Activated CD4-positive, alpha-beta T cell treated with anti-CD3 and anti-CD28 coated beads for 4 hours (primary cell): ENCODE measurements at places on chromosomes 12 and 14.

GRCh38 chr12:104486363-104486750 lies 29.6 kb downstream of the CHST11 start:
- no peak for DNase-seq

DNA sequence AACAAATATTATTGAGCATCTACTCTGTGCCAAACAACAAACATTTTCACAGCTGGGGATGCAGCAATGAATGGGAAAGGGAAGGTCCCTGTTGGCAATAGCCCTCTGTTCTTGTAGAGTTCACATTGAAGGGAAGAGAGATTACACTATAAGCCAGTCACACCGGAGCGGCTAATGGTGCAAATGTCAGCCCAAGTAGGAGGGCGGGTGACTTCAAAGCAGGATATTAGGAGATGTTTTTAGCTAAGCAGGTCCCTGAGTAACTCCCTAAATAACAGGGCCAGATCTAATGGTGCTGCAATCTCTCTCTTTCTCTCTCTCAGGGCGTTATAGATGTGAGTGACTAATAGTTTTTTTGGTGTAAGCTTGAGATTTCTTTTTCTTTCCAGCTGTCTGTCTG lies 30.7 kb downstream of the FLVCR2 start:
- DNase-seq = no peak

- DNase-seq = no peak
Measured at GRCh38 chr14:51516706-51517395, 134.9 kb upstream of the FRMD6 start.

DNA sequence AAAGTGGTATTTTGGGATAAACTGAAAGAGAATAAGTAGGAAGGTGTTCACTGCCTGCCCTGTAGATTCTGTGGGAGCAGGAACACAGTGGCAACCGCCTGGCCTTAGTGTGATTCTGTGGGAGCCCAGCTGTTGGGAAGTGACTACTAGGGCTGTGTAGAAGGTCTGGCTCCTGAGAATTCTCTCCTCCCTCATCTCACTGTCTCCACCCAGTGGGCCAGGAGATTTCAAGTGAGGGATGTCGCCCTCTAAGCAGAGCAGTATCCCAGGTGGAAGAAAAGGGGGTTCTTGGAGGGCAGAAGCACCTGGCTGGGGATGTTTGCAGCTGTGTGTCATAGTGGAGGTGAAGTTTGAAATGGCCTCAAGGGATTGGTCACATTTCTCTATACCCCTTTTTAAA lies 113.7 kb downstream of the TBC1D30 start:
- DNase-seq = no peak

DNA sequence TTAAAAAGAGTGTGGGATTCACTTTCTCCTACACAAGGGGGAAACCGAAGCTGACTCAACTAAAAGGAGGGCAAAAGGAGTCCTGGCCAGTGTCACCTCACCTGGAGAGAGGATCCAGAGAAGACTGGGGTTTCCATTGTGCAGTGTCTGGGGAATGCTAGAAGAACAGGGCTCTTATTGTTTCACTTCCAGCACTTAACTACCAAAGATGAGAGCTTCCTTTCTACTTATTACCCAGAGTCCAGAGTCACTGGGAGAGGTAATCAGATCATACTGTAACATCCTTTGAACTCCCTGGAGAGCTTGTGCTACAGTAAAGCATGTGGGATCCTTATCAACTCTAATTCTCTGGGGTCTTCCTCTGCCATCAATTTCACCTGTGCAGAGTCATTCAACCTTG lies 148.4 kb upstream of the BCL2L14 start:
- DNase-seq = no peak

DNA sequence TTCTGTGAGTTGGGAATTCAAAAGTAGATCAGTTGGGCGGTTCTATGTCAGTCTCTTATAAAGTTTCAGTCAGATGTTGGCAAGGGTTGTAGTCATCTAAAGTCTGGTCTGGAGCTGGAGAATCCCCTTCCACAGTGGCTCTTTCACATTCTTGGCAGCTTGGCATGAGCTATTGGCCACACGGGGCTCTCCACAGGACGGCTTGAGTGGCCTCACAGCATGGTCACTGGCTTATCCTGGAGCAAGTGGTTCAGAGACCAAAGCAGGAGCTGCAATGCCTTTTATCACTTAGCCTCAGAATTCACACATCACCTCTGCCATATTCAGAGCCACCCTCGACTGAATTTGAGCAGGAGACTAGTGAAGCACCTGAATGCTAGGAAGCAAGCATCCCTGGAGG lies 7.1 kb upstream of the KICS2 start:
- no peak for DNase-seq

- DNase-seq = no peak
Measured at GRCh38 chr12:128613837-128614590, 209.7 kb downstream of the SLC15A4 start.

- DNase-seq = no peak
Measured at GRCh38 chr12:105261010-105261409, 25.0 kb upstream of the APPL2 start.

DNA sequence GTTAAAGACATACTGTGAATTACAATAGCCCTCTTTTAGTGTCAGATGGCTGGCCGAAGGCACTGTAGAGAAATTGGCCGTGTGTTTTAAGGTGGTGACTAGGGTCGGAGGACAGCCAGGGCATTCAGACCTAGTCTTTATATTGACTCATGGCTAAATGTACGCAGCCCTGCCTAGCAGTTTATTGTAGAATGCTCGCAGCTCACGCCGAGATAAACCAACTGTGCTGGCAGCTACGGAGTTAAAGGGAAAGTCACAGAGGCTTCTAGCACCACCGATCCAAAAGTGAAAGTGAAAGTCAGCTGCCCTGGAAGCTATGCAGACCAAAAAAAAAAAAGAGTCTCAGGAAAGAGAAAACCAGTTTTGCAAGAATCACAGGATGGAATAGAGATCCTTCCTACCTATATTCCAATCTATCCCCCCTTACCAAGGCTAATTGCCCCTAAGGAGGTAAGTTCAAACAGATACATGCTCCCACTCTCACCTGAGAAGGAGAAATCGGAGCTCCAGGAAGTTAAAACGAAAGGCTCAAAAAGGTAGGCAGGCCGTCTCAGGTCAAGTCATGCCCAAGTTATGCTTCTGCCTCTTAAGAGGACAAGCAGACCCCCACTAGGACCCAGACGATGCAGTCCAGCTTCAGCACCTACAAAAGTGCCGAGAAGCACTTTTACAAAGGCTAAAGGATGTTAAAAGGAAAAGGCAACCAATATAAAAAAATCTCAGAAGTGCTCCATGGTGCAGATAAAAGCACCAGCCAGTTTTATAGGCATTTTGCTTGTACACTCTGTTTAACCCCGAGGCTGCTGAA lies 24.8 kb downstream of the KLRK1 start:
- peak; percentile 56 for DNase-seq

GRCh38 chr12:3330976-3331510 lies 160.0 kb upstream of the PRMT8 start:
- no peak for DNase-seq

DNA sequence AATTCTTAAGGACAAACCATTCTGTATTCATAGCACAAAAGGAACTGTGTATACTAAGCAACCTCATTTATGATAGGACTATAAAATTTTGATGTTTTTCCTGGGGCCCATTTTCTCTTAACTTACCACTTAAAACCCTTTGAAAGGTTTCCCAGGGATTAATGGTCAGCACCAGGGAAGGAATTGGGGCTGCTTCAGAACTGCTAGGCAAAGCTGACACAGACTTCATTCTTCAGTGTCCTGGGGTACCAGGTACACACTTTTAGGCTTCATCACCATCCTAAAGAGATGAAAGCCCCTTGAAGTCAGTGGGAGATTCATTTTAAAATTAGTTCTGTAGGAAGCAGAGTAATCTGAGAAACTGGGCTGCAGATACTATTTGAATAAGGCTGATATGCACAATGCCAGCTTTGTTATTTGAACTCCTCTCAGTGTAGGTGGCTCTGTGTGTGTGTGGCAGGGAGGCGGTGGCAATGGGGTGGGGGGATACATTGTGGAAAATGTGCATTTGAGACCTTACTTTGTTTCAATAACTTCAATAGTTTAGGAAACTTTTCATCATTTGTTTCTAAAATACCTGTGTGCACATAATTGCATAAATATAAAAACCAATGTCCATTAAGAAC lies 329.3 kb upstream of the DCN start:
- no peak for DNase-seq

DNA sequence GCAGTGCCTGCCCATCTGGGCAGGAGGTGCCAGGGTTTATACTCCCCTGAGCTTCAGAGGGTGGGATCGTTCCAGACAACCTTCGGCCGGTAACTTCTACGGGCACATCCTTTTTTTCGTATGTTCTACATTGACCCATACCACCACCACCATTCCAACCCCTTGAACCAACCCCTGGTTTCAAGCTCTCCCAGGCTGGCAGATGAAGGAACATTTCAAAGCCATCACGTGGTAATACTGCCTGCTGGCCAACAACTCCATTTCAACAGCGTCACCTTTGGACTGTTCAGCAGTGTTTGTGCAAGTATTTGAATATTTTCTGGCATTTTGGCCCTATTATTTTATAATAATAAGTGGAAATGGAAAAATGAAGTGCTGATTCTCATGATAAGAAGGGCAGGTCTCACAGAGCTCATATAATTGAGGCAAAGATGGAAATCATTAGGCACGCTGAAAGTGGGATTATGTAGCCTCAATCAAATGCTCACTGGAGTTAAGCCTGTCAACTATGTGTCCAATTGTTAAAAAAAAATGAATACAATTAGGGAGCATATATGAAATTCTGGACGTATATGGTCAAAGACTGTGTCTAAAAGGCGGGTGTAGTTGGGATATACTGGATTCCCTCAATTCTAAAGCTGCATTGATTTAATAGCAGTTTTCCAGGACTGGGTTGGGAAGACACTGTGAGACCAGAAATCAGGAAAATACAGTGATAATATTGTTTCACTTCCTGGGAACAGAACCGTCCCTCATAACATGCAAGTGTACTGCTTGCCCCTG lies 162.1 kb downstream of the ZFP36L1 start:
- no peak for DNase-seq

GRCh38 chr14:50037852-50038251 lies 78.5 kb downstream of the VCPKMT start:
- DNase-seq = no peak

DNA sequence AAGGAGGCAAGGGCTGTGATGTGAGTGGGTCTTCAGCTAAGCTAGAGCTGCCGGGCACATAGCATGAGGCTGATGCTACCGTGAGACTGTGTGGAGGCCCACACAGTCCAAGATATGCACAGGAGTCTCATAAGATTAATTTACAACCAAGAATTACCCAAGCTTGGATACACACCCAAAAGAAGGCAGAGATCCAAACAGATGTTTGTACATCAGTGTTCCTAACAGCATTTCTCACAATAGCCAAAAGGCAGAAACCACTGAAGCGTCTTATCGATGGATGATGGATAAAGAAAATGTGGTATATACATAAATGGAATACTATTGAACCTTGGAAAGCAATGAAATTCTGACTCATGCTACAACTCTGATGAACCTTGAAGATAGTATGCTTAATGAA lies 40.8 kb upstream of the RIC8B start:
- no peak for DNase-seq

DNA sequence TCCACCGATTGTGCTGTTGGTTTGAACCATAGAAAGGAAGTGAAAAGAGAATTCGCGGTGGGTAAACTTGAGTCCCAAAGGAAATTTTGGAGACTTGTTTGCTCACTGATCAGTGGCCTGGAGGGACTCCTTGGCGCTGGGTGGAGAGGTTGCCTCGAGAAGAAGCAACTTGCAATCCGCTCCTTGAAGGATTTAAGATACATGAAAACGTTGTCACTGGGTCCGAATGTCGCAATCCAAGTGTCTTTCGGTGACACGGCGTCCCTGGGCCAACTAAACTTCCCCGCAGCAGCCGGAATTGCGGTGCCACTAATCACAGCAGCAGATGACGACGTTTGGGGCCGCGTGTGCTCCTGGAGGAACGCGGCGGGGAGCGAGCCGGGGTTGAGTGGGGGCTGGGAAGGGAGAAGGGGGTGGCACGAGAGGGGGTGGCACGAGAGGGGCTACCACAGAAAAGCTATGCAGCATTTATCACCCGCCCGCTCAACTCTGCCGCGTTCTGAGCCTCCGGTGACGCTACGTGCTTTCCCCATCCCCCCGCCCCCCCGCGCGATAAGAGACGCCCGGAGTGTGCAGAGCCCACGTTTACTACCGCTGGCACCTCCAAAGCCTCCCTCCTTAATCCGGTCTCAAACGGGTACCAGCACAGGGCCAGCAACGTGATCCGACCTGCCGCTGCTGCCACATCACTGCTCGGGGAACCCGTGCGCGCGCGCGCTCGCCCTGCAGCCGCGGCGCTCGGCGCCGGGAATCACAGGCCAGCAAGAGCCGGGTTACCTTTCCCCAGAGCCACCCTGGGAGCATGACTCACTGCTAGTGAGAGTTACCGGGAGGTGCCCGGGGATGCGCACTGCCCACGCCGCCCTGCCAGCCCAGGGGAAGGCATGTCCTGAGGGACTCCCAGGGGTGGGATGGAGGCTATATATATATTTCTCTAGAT lies 833 bp upstream of the BHLHE41 start:
- peak; percentile 8 for DNase-seq

- peak; percentile 26 for DNase-seq
Measured at GRCh38 chr12:6954316-6955107, 3.4 kb downstream of the PTPN6 start.

DNA sequence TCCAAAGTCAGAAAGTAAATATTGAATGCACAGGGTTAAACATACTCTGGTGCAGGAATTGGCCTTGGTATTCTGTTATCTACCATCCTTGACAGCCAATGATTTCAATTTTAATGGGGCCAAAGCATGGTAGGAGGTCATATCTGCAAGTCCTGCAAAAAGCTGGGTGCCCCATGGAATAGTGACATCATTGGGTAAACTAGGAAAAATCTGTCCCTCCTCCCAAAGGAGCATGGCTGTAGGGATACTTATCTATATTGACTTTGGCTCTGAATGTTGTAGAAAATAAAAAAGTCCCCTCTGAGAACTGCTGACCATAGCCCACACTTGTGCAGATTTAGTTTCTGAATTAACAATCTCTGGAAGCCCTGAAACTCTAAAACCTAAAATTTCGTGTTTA lies 403.2 kb upstream of the SEL1L start:
- DNase-seq = no peak

- no peak for DNase-seq
Measured at GRCh38 chr14:89813617-89814031, 140.9 kb downstream of the EFCAB11 start.

GRCh38 chr12:51819736-51820525 lies 28.6 kb downstream of the FIGNL2 start:
- no peak for DNase-seq

- DNase-seq = no peak
Measured at GRCh38 chr12:49548481-49548821, 9.6 kb downstream of the KCNH3 start.

DNA sequence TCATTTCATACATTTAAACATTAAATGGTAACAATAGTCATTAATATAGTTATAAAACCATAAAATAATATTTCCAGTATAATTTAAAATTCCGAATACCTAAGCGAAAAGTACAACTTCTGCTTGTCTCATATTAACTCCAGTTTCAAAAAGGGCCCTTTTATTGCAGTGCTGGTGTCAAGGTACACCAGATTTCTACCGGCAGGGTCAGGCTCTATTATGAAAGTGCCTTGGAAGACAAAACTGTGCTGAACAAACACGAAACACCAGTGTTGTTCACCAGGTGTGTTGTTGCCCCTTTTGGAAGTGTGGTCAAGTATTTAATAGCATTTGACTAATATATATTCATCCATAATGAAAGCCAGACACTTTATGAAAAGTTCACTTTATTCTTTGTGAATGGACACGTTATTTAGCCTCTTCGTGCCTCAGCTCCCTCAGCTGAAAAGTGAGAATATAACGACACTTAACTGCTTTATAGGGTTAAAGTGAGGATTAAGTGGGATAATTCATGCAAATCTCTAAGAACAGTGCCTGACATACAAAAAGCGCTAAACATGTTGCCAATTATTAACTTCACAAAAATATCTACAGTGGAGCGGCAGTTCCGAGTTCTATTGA lies 20.3 kb upstream of the GNS start:
- DNase-seq = no peak
